ENCODE measurements at places on chromosomes 2 and 18.
A peak's percentile ranks its signal among the peaks of the same experiment; 100 is the strongest.

DNA sequence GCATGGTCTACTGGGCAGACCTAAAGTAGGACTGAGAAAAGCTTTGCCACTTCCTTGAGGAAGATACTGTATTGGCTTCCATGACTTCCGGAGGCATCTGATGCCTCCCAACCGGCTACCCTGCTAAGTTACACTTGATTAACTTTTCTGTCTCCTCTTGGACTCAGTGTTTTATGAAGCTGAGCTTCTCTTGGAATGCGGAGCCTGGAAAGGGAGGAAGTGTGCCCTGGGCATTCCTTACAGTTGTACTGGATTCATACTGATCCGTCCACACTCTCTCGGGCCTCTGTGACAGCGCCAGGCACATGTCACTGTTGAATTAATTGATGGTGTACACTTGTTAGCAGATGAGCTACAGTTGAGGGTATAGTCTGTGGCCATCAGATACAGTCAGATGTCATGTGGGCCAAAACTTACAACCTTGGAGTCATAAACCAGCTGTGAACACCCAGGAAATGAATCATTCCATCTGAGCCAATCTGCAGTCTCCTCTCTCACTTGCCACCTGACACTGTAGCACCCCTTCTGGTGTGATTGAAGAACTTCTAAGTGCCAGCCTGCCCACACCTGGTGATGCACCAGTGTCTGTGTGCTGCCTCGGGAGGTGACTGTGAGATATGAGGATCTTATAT, 122.5 kb downstream of the FHOD3 start:
- no peak for DNase-seq

DNA sequence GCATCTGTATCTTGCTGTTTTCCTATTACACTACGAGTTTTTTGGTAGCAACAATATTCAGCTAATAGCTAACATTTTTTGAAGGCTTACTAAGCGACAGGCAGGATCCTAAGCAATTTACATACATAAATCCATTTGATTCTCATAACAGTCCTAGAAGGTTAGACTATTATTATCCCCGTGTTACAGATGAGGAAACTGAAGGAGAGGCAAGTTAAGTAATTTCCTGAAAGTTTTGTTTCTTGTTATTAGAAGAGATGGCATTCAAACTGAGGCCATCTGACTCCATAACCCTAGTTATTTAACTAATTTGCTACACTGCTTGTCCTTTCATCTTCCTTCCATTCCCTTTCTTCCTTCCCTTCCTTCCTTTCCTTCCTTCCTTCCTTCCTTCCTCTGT, 68.2 kb downstream of the PDE1A start:
- DNase-seq: no peak

GRCh38 chr18:47263430-47264307, 12.2 kb upstream of the SKOR2 start:
- no peak for DNase-seq

- no peak for DNase-seq
These were observed 133.0 kb upstream of the SLC14A2 start for GRCh38 chr18:45482286-45482685.

- DNase-seq: no peak
These were observed 104.9 kb downstream of the RBMS1 start for GRCh38 chr2:160388464-160389263.

DNA sequence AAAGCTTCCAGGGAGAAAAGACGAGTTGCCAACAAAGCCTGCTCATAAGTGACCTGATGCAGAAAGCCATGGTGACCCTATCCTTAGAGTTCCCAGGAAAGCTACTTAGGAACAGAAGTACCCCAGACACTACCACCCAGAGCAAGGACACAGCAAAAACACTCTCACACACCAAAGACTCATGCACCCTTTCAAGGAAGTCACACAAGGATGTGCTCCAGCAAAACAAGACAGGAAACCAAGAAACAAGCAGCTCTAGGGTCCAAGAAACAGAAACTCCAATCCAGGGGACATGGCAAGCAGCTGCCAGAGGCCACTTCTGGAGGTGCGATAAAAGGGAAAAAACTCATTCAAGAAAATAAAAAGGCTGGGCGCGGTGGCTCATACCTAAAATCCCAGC, 5.7 kb downstream of the KIF1A start:
- no peak for DNase-seq

DNA sequence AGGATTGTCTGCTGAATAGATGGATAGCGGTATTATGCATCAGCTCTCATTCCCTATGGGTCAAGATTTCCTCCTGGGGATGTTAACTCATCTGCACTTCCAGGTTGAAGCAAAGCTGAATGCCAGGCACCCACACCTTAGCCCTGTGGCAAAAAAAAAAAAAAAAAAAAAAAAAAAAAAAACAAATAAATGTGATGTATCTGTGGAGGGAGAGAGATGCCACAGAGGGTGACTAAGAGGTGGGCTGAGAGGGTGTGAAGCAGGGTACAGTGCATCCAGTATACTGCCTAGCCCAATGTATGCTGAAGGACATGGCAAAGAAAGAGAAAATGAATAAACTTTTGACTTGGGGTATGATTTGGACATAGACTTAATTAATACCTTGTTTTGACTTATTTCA, 91.4 kb downstream of the COPS8 start:
- DNase-seq: no peak

GRCh38 chr2:104468846-104469245, 385.1 kb upstream of the POU3F3 start:
- no peak for DNase-seq

- no peak for DNase-seq
These were observed 146.5 kb upstream of the ARL4C start for GRCh38 chr2:234643407-234643806.

DNA sequence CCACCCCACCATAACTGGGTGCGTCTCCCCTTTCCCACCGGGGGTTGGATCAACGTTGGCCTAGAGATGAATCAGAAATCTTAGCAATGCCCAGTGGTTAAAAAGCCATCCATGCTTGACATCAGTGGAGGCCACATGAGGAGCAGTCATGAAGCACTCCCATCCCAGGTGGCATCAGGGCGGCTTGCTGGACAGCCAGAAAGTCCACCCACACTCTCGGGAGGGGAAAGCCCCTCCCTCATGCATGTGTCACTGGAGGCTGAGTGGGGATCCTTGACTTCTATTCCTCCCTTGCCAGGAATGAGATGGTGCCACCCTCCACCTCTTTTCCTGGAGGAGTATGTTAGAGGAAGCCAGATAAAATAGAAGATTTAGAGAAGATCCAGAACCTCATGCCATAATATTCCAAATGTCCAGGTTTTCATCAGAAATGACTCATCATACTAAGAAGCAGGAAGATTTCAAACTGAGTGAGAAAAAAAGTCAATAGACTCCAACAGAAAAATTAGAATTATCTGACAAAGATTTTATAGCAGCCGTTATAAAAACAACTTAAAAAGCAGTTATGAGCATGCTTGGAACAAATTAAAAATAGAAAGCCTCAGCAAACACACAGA, 507.1 kb upstream of the ID2 start:
- no peak for DNase-seq

DNA sequence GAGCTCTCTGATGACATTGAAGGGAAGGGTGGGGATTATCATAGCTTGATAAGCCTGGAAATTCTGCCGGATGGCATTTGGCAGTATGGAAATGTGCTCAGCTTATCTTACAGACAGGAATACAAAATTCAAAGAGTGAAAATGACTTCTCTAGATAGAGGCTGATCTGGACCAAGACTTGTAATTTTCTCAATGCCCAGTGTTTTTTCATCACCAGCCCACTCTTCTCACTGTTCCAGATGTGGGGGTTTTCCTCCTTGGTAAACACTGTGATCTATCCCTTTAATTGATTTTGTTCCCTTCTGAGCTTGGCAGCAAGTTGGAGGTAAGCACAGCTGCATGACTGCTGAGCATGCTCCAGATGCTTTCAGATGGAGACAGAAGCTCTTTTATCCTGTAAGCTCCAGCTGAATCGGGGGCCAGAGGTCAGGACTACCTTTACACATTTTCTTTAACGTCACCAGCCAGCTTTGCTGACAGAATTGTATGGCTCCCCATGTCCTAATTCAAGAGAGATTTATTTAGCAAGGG, 287.4 kb upstream of the TCF4 start:
- DNase-seq: no peak

DNA sequence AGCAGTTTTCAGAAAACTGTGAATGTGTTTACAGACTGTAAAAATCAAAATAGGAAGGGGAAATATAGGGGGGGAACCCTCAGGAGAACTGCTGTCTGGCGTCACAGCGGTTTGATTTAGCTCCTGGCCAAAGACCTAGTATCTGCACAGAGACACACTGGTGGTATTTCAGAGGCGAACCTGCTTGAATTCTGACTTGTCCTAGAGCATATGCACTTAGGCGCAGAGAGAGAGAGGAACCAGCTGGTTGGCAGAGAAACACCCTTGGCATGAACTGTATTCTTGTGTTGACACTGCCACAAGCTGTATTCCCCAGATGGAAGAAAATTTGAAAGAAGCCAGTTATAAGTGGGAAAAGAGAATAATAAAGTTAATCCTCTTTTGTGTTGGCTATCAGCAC, 506.5 kb upstream of the NRP2 start:
- no peak for DNase-seq

- DNase-seq: no peak
These were observed 37.8 kb downstream of the GCG start for GRCh38 chr2:162114271-162114670.

- DNase-seq: no peak
These were observed 1097.2 kb upstream of the CNTNAP5 start for GRCh38 chr2:122927710-122928557.

DNA sequence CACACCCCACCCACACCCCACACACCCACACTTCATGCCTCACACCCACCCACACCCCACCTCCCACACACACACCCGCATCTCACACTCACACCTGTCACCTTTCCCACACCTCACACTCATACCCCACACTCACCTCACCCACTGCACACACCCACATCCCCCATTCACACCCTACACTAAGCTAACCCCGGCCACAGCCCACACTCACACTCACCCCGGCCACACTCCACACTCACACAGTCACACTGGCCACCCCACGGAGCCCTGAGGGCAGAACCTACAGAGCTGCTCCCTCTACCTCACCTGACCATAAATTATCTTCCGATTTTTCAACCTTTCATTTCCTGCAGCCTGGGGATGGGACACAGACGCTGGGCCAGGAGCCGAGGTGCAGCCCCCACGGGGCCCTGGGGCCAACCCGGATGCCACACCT, 241.3 kb downstream of the HDAC4 start:
- peak; percentile 18 for DNase-seq

GRCh38 chr18:57121542-57122112, 25.3 kb upstream of the BOD1L2 start:
- DNase-seq: no peak

DNA sequence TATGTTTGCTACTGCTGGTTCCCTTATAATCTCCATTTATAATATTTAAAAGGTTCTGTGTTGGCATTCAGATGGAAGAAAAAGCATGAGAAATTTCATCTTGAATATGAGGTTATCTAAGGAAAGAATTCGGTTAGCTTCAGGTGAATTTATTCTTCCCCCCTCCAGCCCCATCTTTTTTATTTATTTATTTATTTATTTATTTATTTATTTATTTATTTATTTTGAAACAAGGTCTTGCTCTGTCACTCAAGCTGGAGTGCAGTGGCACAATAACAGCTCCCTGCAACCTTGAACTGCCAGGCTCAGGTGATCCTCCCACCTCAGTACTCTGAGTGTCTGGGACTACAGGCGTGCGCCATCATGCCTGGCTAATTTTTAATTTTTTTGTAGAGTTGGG, 95.5 kb upstream of the VWC2L start:
- no peak for DNase-seq

DNA sequence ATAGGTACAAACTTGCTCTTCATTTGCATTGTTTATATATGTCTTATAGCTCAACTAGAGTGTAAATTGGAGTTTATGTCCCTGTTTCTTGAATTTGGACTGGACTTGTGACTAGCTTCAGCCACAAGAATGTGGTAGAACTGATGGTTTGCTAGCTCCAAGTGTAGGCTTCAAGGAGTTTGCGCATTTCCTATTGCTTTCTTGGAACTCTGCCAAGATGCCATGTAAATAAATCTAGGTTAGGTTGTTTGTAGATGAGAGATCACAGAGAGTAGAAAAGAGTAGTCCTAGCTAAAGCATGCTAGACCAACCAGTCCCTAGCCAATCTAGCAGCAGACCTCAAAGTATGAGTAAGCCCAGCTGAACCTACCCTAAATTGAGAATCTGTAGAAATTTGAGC, 183.0 kb upstream of the CYP26B1 start:
- DNase-seq: no peak

DNA sequence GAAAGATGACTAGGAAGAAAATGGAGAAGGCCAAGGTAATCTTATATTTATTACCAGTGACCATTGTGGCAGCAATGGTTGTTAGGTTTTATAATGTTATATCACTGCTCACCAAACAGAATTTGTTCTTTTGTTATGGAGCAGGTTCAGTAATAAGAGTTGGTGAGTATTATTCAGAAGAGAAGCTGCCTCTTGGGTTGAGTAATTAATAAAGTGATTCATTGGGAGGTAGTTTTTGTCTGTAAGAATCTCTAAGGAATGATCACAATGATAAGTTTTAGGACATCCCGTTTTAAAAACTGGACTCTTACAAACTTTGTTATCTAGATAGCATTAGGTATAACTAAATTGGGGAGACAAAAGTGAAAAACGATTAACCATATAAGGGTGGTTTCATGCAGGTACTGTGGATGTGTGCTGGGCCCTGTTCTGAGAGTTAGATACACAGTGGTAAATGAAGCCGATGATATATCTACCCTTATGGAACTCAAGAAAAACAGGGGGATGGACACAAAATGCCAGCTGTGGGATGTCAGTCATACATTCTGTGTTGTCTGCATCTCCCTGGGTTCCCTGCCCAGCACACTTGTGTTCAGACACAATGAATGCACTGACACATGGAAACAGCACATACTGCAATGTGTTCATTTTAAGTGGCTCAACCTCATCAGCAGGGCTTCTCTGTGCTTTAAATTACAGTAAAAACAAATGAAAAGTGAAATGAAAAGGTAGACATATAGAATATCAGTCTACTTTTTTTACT, 7.5 kb downstream of the MAP4K4 start:
- DNase-seq: no peak

GRCh38 chr2:5766056-5766455, 73.9 kb downstream of the SOX11 start:
- no peak for DNase-seq

GRCh38 chr2:202102425-202103000, 29.5 kb downstream of the KIAA2012 start:
- no peak for DNase-seq

- no peak for DNase-seq
These were observed 73.5 kb downstream of the VAPA start for GRCh38 chr18:9987345-9987744.

- no peak for DNase-seq
These were observed 8.6 kb downstream of the KANSL1L start for GRCh38 chr2:210162466-210163124.

All from omental fat pad (tissue), 4 donors.